ENCODE measurements at places on chromosomes 1 and 21. TPM values are rescaled to one million over a fixed set of nuclear protein-coding genes. Genes with fewer than 3 reads are reported as not detected.

The MTARC2 gene
- 36.1 TPM for polyA plus RNA-seq

DNA sequence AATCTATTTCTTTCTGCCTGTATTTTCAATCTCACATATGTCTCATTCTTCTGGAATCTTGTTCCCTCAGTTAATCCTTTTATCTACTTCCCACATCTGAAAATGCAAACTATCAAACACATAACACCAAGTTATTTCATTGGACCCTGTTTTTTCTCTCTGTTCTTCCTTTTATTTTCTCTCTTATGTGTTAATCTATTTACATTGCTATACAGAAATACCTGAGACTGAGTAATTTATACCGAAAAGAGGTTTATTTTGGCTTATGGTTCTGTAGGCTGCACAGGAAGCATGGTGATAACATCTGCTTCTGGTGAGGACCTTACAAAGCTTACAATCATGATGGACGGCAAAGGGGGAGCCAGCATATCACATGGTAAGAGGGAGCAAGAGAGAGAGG is 247.6 kb downstream of the TGFB2 start:
- no peak overlapping the region for H3K27ac ChIP-seq
- no peak overlapping the region for H3K4me3 ChIP-seq
- no peaks in the 10 kb centered on the region for H3K36me3 ChIP-seq
- DNase-seq: no peak

The SPRR4 gene
- polyA plus RNA-seq: not detected

- H3K4me1 ChIP-seq: no peaks in the 10 kb centered on the region
- H3K27ac ChIP-seq: no peak overlapping the region
- H3K27me3 ChIP-seq: no peaks in the 10 kb centered on the region
- no peaks in the 10 kb centered on the region for H3K36me3 ChIP-seq
- no peak overlapping the region for H3K4me3 ChIP-seq
Observed at GRCh38 chr1:9455487-9456234, 83.6 kb upstream of the SLC25A33 start.

The KRTAP21-2 gene
- polyA plus RNA-seq: not detected

DNA sequence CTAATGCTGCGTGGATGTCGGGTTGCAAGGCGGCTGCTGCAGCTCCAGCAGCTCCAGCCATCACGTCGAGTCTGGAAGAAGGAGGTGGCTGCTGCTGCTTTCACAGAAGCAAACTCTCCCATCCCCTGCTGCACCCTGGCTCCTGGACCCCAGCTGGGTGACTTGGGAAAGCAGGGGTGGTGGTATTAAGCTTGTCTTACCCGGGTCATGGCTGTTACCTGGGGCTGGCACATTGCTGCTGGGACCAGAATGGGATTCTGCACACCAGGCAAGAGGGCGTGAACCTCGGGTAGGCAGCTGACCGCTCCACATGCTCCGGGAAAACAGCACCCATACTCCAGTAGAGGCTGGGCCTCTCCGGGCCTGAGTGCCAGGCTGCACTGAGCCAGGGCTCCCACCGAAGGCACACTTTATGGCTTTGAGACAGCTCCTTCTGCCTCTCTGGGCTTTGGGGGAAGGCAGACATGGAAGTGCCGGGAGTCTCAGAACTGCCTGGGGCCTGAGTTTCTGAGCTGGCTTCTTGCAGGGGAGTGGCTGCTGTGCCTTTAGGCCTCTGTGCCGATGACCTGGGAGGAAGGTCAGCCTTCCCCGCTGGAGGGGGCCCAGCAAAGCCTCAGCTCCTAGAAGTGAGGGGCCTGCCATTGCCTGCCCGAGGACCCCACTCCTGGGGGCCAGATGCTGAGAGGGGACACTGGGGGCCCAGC is 1.2 kb downstream of the SMIM1 start:
- H3K27ac ChIP-seq: no peak overlapping the region
- peaks cover 18% of the 10 kb centered on the region for H3K4me1 ChIP-seq
- H3K36me3 ChIP-seq: peaks cover 4% of the 10 kb centered on the region
- H3K4me3 ChIP-seq: no peak overlapping the region

The IER5 gene
- polyA plus RNA-seq: 19.2 TPM

The TMEM82 gene
- not detected for polyA plus RNA-seq

GRCh38 chr21:45455674-45456583 is 51.0 kb downstream of the COL18A1 start:
- H3K27ac ChIP-seq: no peak overlapping the region
- H3K4me1 ChIP-seq: peaks cover 33% of the 10 kb centered on the region
- H3K4me3 ChIP-seq: no peak overlapping the region
- no peaks in the 10 kb centered on the region for H3K27me3 ChIP-seq

GRCh38 chr1:207857447-207857846 is 53.5 kb downstream of the CD34 start:
- H3K27ac ChIP-seq: no peak overlapping the region
- no peaks in the 10 kb centered on the region for H3K27me3 ChIP-seq
- no peak overlapping the region for H3K4me3 ChIP-seq
- H3K4me1 ChIP-seq: no peaks in the 10 kb centered on the region
- H3K36me3 ChIP-seq: no peaks in the 10 kb centered on the region

DNA sequence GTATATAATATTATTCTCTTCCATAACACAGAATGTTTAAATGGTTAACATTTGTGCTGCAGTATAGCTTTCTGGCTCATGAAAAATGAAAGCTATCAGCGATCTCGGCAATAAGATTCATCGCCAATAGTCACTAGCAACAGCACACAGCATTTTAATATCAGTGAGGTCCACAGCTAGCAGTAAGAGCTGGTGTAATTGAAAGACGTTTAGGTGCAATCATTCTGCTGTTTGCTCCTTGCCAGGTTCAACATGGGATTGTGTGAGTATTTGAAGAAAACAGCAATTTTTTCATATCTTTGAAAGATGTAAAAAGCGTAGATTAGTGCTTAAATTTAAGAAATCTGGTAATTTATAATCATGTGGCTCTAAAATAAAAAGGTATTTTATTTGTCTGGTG is 20.1 kb downstream of the PRKACB start:
- H3K4me3 ChIP-seq: no peak overlapping the region
- no peaks in the 10 kb centered on the region for H3K4me1 ChIP-seq

The NUAK2 gene
- 4.2 TPM for polyA plus RNA-seq

DNA sequence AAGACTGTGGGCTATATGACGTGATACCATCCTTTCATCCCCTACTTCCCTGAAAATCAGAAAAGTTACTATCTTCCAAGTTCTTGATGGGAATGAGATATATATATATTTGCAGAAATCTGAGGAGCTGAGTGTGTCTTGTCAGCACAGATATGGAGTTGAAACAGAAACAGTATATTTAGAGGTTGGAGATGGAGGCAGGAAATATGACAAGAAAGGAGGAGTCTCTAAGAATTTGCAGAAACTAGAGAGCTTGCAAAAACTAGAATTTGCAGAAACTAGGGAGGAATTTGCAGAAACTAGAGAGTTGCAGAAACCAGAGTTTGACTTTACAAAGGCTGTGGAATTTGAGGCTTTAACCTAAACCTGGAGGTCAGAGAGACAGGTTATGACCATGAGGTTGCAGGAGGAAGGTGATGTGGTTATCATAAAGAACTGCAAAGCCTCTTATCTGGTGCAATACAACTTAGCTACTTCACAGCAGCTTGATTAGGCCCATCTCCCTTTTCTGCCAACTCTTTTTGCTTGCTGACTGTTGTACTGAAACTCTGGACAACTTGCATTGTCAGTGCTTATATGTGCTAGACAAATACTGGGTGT is 22.3 kb downstream of the XCL2 start:
- H3K27ac ChIP-seq: no peak overlapping the region
- no peaks in the 10 kb centered on the region for H3K4me1 ChIP-seq
- no peaks in the 10 kb centered on the region for H3K27me3 ChIP-seq
- no peak for DNase-seq
